ENCODE measurements at places on chromosomes 4 and X. TPM values are rescaled to one million over a fixed set of nuclear protein-coding genes. Genes with fewer than 3 reads are reported as not detected.

The UCHL1 gene
- total RNA-seq, result 167 TPM

The KLF8 gene
- 2.0 TPM for total RNA-seq

The MEPE gene
- not detected for total RNA-seq

The NOX1 gene
- total RNA-seq, result 0.10 TPM

The ZNF157 gene
- total RNA-seq, result 0.08 TPM

The ASB11 gene
- 5.8 TPM for total RNA-seq

The FAM149A gene
- 0.45 TPM for total RNA-seq

The MAGED4 gene
- 1.8 TPM for total RNA-seq

The CXorf66 gene
- not detected for total RNA-seq

The F11 gene
- total RNA-seq, result not detected

The CCDC110 gene
- 2.0 TPM for total RNA-seq

The TRPC5OS gene
- total RNA-seq, result not detected

The ERCC6L gene
- not detected for total RNA-seq

The DCLK2 gene
- 21.5 TPM for total RNA-seq

- DNase-seq, result peak; percentile 43
Observed at GRCh38 chrX:134669378-134670098, 11.3 kb upstream of the PLAC1 start.

DNA sequence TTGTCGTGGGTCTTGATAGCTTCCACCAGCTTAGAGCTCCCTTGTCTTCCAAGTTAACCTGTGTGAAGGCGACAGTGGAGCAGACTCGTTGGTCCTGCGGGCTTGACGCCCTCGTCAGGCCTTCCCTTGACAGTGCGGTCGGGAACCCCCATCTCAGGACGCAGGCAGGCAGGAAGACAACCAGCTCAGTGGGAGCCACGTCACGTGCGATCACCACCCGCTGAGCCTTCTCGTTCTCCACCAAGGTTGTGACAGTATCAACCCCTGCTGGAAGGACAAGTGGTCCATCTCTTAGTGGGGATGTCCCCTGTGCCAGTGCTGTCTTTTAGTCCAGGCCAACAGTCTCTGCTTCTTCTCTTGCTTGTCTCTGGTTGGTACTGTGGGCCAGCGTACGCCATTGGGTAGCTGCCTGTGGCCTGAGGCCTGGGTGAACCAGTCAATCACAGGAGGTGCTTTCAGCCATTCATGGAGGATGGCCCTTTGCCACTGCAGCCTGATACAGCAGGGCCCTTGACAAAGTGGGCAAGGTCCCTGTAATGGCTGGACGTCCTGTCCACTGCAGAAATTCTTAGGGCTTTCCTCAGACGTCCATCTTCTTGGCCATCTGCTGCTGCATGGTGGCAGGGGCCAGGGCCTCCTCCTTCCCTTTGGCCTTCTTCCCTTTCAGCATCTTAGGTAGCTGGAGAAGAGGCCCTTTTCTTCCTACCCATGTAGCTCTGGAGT is 31.4 kb downstream of the RGS12 start:
- no peak for DNase-seq

DNA sequence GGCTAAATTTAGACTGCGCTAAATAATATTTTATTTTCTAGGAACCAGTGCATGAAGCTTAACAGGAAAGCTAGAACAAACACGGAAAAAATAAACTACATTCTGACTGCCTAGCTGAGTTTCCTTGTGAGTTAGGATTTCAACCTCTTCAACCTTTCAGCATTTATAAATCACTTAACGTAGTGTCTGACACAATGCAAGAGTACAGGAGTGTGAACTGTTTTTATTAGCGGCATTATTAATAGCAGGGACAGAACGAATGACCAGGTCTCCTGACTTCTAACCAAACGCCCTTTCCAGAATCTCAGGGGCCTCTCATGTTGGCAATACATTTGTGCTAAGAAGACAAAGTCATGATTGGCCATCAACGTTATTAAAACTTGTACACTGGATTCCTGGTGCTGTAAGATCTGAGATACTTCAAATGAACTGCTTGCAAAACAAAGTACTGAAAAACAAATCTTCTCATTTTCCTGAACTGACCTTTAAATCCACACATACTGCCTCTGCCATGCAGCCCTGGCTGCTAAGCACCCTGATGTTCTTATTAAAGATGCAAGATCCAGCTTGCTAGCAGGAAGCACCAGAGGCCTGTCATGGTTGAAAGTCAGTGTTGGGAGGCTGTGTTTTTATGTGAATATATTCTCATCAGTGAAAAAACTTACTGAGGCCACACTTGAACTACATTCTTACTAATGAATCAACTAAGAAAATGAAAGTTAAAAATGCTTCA is 380.4 kb upstream of the CPEB2 start:
- no peak for DNase-seq

DNA sequence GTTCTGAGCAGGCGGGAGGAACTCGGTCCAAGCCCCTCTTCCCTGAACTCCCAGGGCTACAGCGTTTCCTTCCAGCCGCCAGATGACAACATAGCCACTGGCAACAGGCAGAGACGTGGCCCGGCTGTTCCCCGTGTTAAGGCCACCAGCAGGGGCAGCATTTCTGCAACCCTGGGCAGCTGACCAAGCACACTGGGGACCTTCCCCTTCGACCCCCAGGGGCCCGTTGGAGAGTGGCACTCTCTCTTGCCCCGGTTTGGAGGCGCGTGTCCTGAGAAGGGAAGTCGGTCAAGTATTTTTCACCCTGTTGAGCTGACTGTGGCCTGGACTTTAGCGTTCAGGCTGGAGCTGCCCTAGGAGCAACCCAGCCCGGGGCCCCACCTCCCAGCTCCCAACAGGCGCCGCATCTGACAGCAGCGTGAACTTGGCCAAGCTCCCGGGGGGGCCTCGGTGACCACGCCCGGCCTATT is 37.6 kb downstream of the ZBTB49 start:
- no peak for DNase-seq

GRCh38 chr4:114811564-114812301 is 213.1 kb downstream of the UGT8 start:
- DNase-seq, result no peak

- peak; percentile 87 for DNase-seq
Observed at GRCh38 chr4:25795566-25796454, 67.0 kb downstream of the SEL1L3 start.

GRCh38 chrX:57528670-57529255 is 63.0 kb upstream of the ZXDB start:
- DNase-seq, result peak; percentile 4

DNA sequence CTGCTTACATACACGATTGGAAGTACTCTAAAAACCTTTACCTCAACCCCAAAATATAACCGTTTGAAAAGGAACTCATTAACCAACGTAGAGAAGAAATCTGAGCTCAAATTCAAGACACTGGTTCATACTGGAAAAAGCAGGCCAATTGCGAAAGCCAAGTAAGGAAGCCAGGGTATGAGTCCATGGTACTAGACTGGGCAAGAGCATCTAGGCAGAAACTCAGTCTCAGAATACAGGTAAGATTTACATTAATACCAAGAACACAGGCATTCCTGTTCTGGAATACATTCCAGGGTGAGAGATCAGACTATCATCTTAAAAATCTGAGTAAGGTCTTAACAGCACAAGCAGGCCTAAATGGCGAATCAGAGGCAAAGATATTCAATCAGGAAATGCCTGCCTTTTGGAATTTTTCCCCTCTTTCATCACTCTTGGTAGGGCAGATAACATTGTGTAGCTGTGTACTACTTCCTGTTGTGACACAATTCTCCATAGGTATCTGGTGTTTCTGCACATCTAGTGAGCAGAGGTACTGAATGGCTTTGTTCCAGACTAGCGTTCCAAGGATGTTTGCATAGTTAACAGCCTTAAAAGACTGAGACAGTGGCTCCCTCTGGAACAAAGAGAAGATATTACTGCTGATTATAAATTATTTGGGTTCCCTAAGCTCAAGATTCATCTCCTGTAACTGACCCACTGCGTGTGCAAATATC is 311.3 kb downstream of the PCDH19 start:
- DNase-seq, result no peak

- DNase-seq, result peak; percentile 86
Observed at GRCh38 chr4:683982-684622, 4.8 kb downstream of the SLC49A3 start.

- peak; percentile 9 for DNase-seq
Observed at GRCh38 chr4:91958596-91958995, 345.2 kb upstream of the GRID2 start.
